ENCODE measurements at places on chromosomes 13 and 19.
A peak's percentile ranks its signal among the peaks of the same experiment; 100 is the strongest.

DNA sequence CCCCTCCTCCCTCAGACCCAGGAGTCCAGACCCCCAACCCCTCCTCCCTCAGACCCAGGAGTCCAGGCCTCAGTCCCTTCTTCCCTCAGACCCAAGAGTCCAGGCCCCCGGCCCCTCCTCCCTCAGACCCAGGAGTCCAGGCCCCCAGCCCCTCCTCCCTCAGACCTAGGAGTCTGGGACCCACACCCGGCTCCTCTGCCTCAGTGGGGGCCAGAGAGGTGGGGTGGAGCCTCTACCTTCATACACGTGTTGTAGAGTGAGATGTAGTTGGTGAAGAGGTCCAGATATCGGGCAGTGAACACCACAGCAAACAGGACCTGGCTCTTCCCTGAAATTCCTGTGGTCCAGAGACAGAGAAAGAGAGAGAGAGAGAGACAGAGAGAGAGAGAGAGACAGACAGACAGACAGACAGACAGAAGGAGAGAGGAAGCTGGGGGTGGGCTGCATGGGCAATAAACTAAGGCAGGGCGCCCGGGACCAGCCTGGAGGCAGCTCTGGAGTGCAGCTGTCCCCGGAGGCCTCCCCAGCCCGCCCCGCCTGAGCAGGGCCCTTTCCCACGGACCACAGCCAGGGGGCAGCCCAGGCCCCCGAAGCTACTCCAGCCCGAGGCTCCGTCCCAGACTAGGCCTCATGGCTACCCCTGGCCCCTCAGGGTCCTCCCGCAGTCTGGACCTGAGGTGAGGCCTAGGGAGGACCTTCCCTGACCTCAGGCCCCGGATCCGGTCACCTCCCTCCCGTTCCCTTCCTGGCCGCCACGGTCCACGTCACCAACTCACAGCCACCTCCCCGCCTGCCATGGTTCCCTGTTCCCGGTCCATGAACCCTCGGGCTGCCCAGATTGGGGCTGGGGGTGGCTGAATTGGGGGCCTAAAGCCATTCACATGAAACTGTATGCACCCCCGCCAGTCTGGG is 907 bp downstream of the KDELR1 start:
- peak; percentile 72 for DNase-seq

DNA sequence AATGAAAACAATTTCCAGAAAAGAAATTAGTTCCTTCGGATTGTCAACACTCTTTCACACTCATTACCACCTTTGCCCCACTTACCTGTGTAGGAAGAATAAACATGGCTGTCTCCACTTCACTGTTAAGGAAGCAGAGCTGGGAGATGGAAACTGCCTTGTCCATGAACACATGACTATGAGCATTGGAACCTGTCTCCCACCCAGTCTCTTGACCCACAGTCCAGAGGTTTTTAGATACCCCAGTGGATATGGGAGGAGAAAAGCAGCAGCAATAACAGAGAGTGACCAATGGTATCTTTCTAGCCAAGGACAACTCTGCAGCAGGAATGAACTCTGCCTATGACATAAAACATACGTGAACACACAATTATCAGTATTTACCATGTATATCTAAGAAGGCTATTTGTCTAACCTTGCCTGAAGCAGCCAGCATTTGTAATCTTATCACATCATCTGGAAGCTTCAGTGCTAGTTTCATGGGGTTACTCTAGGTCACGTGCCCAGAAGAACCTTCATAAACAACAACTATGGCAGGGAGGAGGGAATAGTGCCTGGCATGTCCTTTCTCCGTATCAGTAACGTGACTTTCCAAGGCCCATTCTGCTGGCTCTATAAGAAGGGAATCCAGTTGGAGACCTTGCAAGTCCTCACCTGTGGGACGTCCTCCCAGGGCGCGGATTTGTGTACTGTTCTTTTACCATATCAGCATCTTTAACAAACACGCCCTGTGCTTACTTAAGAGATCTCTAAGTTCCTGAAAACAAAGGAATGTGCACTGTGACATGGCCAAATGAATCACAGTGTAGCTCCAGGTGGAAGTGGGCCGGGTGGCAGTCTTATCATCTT is 221.8 kb upstream of the UBL3 start:
- DNase-seq = no peak

DNA sequence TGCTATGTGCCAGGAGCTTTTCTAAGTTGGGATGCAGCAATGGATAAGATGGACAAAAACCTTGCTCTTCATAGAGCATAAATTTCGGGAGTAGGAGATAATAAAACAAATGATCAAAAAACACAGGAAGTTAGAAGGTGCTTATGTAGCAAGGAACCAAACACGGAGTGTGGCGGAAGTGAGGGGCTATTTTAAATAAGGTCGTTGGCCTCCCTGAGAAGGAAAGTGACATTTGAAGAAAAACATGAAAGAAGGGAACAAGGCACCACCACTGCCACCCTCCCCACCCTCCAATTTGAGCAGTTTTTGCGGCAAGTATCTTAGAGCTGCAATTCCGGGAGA is 3.2 kb upstream of the GSX1 start:
- no peak for DNase-seq

GRCh38 chr13:43933378-43933777 is 53.7 kb downstream of the LACC1 start:
- no peak for DNase-seq

GRCh38 chr19:30105316-30105715 is 163.3 kb downstream of the URI1 start:
- DNase-seq = no peak

DNA sequence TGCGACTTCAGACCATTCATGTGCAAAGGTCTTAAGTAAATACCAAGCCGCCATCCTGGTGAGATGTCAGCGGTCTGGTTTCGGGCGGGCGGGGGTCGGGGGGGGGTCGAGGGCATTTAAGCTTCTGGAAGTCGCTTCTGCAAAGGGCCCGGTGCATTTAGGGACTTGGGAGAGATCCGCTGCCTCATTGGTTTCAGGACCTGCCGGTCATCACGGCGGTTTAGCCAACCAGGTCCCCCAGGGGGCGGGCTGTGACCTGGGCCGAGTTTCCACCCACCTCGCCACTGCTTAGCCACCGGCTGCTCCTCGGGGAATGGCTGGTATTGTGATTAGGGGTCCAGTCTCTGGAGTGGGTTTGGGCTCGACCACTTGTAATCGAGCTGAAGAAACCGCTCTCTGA is 7.8 kb downstream of the ANKLE1 start:
- DNase-seq = peak; percentile 95

DNA sequence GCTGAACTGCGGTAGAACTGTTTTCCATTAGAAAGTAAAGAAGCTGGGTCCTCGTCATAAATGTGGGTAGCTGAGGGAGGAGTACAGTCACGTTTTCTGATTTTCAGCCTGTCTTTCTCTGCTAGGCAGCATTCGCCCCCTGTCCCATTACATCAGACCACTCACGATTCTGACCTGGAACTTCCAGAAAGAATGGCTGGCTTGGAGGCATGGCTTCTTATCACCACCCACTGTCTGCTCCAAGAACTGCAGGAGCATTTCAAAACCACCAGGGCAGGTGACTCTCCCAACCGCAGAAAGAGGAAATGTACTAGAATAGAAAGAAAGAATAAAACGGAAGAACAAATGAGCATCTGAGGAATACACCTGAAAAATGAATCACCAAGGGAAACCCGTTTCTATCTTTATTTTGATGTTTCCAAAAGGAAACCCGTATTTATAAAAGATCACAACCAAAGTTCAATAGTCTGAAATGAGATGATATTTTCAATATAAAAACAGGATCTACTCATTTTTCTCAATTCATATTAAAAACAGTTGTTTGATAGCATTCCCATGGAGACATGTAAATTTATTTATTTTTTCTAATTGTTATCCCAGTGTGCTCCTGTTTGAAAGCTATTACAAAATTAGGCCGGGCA is 22.1 kb upstream of the POMP start:
- peak; percentile 51 for DNase-seq

DNA sequence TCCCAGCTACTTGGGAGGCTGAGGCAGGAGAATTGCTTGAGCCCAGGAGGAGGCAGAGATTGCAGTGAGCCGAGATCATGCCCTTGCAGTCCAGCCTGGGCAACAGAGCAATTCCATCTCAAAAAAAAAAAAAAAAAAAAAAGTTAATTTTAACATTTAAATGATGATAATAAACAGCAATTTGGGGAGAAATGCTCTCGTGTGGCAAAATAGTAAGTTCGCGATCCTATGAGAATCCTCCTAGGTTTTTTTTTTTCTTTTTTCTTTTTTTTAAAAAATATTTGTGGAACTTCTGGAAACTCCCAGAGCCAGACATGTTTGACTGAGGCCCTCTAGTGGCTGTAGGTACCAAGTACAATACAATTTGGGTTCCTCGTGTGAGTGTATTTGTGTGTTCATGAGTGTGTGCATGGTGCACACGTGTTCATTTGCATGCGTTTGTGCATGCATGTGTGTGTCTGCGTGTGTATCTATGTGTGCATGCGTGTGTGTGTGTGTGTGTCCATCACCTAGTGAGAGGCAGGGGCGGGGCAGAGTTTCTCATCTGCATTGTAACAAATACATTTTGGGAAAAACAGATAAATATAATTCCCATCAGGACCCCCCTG is 31.2 kb downstream of the TMPRSS9 start:
- peak; percentile 78 for DNase-seq

DNA sequence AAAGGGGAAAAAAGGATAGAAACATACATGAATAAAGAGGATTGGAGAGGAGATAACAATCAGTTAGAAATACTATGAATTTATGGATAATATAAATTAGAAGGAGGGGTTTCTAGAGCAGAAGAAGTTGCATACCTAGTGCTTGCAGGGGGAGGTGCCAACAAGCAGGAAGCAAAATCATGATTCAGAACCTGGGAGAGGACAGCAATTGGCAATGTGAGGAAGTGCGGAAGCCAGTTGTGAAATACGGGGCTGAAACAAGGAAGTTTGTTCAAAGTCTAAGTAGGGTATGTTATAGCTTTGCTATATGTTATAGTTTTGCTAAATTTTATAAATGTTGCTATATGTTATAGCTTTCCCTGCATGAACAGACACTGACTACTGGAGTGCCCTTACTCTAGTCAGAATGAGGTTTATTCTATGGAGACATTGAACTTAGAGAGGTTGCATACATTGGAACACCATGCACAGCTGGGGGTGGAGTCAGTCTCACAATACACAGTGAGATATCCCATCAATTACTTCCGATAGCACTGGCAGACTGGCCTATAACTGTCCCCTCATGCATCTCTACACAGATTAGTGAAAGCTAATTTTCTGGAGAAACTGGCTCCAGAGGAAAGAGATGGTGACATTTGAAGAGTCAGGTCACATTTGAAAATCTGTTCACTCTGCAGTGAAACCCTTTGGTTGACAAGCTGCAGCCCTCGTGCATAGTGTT is 92.1 kb downstream of the GPC6 start:
- no peak for DNase-seq

GRCh38 chr19:39848392-39848791 is 2.2 kb upstream of the FBL start:
- DNase-seq = no peak

DNA sequence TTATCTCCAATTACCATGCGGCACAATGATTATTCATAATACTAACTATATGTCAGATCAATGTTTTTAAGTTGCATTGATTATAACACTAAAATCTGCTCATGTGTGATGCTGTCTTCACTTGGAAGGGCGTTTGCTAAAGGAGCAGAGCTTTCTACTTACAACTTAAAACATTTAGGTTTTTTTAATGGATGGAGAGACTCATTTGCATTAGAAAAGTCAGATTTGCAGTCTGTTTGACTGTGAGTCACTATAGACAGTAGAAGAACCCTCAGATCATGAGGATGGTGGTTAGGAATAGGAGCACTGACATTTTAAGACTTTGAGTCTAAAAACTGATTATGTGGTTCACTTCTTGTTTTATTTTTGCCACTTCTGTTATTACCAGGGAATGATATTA is 364.6 kb downstream of the HS6ST3 start:
- DNase-seq = no peak

DNA sequence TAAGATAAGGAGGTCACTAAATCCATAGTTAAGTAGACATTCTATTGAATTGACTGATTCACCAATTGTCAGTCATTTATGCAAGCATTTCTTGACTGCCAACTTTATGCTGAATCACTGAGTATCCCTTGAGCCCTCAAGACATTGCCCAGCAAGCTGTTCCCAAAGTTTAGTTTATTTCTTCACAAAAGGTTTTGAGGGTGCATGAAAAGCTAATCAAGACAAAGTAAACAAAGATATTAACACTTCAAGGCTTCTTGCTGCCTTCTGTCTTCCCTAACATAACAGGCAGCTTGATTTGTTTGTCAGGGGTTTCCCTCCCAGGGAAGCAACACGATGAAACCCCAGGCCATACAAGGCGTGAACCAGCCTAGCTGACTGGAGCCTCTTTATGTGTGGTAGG is 374.4 kb downstream of the SPRY2 start:
- DNase-seq = no peak

GRCh38 chr19:3202346-3202745 is 16.6 kb downstream of the NCLN start:
- DNase-seq = no peak

DNA sequence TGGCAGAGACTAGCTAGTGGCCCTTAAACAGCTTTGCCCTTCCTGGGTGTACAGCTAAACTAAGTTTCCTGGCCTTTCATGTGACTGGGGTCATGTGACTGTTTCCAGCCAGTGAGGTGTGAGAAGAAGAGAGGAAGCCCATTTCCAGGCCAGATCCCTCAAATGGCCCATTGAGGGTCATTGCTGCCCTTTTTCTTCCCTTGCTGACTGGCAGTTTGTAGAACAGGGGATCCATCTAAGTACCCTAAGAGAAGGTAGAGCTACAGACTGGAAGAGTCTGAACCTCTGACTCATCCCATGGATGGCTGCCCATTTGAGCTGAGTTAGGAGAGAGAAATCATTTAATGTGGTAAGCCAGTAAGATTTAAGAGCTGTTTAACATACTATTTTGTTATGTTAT is 2.8 kb downstream of the SWSAP1 start:
- peak; percentile 63 for DNase-seq

GRCh38 chr19:23882493-23882892 is 32.2 kb upstream of the ZNF726 start:
- no peak for DNase-seq

- no peak for DNase-seq
Observed at GRCh38 chr13:79901336-79901735, 420.4 kb downstream of the NDFIP2 start.

GRCh38 chr19:7779631-7780486 is 16.8 kb downstream of the CLEC4M start:
- DNase-seq = no peak

DNA sequence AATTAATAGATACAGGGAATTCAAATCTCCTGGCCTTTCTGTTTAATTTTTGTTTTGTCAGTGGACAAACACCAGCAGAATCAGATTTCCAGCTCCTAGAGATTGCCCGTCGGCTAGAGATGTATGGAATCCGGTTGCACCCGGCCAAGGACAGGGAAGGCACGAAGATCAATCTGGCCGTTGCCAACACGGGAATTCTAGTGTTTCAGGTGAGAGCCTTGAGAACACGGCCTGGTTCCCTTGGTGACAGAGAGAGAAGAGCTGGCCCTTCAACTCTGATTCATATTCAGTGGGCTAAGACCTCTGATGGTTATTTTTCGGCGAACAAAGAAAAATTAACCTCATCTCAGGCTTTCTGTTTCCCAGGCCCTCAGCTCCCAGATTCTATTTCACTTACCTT is 191.3 kb downstream of the STK24 start:
- no peak for DNase-seq

- no peak for DNase-seq
Observed at GRCh38 chr19:41411100-41411967, 13.7 kb downstream of the BCKDHA start.

Measured in AG08396 (cell line).